ENCODE measurements at places on chromosomes 7 and 10.

GRCh38 chr7:27095050-27095896 is 527 bp downstream of the HOXA1 start:
- DNase-seq, result peak; percentile 14

DNA sequence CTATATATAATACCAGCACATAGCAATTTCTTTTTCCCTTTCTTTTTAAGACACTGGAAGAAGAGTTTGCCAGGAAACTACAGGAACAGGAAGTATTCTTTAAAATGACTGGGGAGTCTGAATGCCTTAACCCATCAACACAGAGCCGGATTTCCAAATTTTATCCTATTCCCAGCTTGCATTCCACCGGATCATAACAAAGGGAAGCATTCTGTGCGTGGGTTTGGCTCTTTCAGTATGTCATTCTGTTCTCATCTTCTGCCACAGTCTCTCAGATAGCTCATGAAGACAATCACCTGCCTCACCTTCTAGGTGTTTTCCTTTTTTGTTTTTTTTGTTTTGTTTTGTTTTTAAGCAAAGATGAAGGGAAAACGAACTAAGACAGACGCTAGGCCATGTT is 58.6 kb downstream of the SLK start:
- DNase-seq, result no peak

GRCh38 chr7:762885-763284 is 35.8 kb upstream of the PRKAR1B start:
- no peak for DNase-seq

GRCh38 chr10:92829042-92829785 is 19.1 kb upstream of the EXOC6 start:
- no peak for DNase-seq

GRCh38 chr10:102322914-102323313 is 72.6 kb upstream of the NFKB2 start:
- DNase-seq, result no peak

DNA sequence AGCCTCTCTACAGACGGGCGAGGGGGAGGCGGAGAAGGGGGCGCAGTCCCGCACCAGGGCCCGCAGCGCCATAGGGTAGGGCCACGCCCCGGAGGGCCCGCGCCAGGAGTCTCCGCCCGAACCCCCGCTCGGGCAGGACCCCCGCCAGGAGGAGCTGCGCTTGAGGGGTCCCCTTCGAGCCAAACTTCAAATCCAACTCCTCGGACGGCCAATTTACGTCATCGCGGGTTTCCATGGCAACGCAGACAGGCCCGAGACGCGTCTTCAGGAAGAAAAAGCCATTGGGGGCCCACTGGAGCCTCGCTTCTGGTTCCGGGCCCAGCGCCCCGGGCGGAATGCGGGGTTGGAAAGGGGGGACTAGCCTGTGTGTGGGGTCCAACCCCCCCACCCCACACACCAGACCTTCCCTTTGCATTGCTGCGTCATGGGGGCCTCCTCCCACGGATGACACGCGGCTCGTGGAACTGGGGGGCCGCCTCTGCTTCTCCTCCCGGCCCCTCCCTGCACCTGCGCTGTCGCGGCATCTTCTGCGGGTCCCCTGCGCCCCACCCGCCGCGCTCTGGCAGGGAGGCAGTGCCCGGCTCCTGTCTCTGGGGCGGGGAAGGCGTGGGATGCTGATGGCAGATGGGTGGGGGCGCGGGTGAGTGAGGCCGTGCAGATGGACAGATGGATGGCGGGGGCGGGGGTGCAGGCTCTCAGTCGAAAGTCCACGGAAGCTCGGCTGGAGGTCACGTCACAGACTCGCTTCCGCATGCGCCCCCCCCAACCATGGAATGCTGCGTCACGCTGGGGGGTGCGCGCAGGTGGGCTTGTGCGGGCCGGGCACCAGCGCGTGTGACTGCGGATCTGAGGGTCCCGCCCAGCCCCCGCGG is 1.2 kb downstream of the CALY start:
- DNase-seq, result no peak

- DNase-seq, result peak; percentile 72
These were observed 982 bp downstream of the SFXN3 start for GRCh38 chr10:101031796-101032636.

DNA sequence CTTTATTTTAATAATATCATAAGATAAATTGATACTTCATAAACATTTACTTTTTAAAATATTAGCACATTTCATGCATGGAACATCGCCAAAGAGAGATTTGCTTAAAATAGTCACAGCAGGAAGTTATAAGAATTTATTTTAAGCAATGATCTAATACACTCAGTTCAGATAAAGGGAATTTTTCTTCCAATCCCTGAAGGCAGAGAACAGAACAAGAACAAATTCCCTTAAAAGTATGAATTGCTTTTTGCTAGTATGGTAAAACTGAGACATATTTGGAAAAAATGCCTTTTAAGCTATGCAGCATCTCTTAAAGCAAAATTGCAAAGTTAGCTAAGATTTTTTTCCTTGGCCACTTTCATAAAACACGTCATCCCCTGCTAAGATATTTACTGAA is 91.0 kb downstream of the SEMA3D start:
- no peak for DNase-seq

- DNase-seq, result no peak
These were observed 115.8 kb downstream of the SEMA3D start for GRCh38 chr7:85070967-85071628.

GRCh38 chr10:49273082-49273465 is 25.9 kb upstream of the C10orf71 start:
- DNase-seq, result no peak

All from T47D (cell line).